ENCODE measurements at places on chromosomes 2 and 18.

GRCh38 chr2:1496359-1496821 lies 83.1 kb downstream of the TPO start:
- DNase-seq = no peak

DNA sequence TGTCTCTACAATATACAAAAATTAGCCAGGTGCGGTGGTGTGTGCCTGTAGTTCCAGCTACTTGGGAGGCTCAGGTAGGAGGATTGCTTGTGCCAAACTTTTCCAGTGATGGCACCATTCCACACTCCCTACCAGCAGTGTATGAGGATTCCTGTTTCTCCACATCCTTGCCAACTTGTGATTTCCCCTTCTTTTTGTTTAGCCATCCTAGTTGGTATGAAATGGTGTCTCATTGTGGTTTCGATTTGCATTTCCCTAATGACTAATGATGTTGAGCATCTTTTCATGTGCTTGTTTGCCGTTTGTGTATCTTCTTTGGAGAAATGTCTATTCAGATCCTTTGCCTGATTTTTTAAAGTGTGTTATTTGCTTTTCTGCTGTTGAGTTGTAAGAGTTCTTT lies 41.0 kb downstream of the EPB41L5 start:
- DNase-seq = no peak

- DNase-seq = no peak
Measured at GRCh38 chr2:30636311-30636710, 170.9 kb downstream of the CAPN13 start.

GRCh38 chr2:57701391-57701791 lies 345.2 kb upstream of the VRK2 start:
- DNase-seq = no peak

GRCh38 chr2:26462511-26463243 lies 15.2 kb downstream of the OTOF start:
- no peak for DNase-seq

DNA sequence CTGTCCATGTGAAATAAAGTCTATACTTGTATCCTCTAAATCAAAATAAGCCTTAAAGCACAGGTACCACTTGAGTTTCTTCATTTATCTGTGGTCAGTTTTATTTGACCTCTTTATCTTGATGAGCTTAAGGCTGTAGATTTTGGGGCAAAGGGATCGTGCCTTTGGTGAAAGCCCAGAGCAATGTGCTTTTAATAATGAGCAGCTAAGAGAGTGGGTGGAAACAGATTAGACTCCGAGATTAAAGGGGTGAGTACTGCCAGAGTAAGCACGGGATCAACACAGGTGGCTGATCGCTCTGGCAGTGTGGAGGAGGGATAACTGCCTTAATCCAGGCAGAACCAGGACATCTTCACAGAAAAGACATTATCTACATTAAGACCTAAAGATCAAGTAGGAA lies 280.4 kb downstream of the TDRD15 start:
- DNase-seq = no peak

DNA sequence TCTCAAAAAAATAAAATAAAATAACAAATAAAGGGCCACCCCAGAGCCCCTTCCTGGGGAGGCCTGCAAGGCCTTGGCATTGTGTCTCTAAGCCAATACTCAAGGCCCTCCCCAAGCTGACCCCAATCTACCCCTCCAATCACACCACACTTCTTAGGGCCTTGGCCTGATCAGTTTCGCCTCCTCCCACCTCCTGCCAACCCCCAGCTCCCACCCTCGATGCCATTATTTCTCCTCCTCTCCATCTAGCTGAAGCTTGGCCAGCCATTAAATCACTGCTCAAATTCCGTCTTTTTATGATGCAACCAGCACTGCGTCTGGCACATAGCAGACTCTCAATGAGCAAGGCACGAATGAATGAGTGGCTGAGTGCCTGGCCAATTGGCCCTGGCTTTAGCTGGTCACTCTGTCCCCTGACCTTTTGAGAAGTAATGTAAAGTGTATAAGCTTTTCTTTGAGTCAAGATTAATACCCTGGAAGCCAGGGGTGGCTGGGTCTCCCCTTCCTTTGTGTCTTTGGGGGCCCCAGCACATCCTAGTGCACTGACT lies 55.9 kb downstream of the SMAD7 start:
- DNase-seq = no peak

DNA sequence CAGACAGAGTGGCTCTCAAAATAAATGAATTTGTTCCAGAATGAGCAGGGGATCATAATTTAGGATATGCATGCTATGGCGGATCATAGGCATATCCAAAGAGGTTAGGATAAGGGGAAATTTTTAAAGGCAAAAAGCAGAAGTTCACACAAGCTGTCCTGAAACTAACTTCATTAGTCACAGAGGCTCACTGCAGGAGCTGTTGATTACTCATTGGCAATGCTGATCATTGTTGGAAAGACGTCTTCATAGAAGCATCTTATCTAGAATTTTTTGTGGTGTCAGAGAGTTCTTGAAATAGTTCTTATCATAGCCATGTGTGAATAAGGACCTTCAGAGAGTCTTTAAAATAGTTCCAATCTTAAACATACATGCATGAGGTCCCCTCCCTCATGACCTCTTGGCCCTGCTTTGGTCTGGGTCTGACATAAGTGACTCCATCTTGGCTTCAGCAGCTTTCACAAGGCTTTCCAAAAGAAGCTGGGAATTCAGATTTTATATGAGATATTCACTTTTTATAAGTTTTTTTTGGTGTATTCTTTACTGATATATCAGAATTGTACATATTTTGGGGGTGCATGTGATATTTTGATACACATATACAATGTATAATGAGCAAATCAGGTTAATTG lies 7.5 kb upstream of the CCDC195 start:
- no peak for DNase-seq

GRCh38 chr2:206368484-206368883 lies 74.8 kb upstream of the ADAM23 start:
- no peak for DNase-seq

GRCh38 chr2:137943678-137944347 lies 20.5 kb upstream of the HNMT start:
- DNase-seq = no peak

DNA sequence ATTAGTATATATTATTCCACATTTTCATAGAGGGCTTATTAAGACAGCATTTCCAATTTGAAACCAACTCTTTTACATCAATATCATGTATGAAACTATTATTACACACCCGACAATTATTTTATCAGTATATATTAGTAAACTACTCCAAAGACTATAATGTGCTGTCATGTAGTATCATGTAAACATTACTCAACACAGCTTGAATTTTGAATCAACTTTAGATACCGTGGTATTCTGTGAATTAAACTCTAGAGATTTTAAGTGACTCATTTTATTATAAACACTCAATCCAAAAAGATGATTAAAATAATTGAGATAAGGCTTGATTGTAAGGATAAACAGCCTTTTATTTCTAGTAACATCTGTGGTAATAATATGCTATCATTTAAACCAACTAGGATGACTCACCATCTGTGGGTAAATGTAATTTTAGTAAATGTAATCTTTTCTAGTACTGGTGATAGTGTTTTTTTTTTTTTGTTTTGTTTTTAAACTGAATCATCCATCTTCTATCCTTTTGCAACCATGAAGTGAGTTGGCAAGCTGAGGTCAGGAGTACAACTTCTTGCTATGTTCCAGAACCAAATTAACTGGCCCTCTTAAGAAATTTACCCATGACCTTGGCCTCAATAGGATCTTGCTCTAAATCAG lies 144.3 kb upstream of the SMAD7 start:
- no peak for DNase-seq

DNA sequence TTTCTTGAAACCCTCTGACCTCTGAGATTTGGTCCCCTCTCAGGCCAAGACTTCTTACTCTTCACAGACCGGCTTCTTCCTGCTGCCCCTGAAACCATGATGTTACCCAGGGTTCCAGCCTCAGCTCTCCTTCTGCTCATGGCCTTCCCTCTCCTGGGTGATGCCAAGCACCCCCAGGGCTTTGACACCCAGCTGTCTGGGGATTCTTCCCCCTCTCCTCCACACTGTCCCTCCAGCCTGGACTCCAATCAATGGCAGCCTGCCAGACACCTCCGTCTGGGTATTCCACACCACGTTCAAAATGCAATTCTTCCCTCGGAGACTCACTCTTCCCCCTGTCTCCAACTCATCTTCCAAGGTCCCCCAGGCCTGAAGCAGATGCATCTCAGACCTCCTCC lies 25.0 kb downstream of the SPP2 start:
- DNase-seq = no peak

GRCh38 chr2:17758118-17758517 lies 4.2 kb downstream of the GEN1 start:
- DNase-seq = no peak

- DNase-seq = no peak
Measured at GRCh38 chr2:196278491-196278911, 107.1 kb upstream of the STK17B start.

- no peak for DNase-seq
Measured at GRCh38 chr2:71943238-71944182, 204.2 kb downstream of the CYP26B1 start.

GRCh38 chr2:59540864-59541263 lies 1012.6 kb downstream of the BCL11A start:
- no peak for DNase-seq

- DNase-seq = no peak
Measured at GRCh38 chr2:196183528-196184231, 12.3 kb upstream of the STK17B start.

- DNase-seq = peak; percentile 39
Measured at GRCh38 chr2:28958689-28959088, 22.4 kb upstream of the TOGARAM2 start.

GRCh38 chr2:168742258-168742932 lies 60.0 kb upstream of the NOSTRIN start:
- DNase-seq = no peak
